ACHN (cell line): ENCODE measurements at places on chromosomes 3 and 15.

GRCh38 chr15:69756440-69756839 lies 303.8 kb downstream of the RPLP1 start:
- DNase-seq = no peak

DNA sequence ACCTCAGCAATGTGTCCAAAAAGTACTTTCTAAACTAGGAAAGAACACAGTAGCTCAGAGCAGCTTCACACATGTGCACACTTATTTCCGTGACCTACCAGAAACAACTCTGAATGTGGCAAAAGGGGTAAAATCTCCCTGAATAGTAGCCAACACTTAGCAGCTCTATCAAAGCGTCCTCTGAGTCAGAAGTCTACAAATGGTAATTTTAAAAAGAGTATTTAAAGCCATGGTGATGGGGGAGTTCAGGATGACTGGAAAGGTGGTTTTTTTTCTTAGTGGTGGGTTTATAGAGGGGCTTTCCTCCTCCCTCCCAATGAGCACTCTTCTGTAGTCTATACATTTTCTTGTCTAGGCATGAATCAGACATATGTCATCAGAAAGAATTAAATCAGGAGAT lies 223.8 kb upstream of the PRICKLE2 start:
- no peak for DNase-seq

DNA sequence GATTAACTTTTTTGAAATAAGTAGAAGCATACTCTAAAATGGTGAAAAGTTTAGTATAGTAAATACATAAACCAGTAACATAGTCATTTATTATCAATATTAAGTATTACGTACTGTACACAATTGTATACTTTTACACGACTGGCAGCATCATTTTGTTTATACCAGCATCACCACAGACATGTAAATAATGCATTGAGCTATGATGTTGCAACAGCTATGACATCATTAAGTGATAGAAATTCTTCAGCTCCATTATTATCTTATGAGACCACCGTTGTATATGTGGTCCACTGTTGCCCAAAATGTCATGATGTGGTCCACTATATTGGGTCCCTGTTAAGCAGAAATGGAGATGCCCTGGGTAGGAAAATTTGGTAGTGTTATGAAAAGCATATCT lies 51.3 kb downstream of the DRD3 start:
- no peak for DNase-seq

DNA sequence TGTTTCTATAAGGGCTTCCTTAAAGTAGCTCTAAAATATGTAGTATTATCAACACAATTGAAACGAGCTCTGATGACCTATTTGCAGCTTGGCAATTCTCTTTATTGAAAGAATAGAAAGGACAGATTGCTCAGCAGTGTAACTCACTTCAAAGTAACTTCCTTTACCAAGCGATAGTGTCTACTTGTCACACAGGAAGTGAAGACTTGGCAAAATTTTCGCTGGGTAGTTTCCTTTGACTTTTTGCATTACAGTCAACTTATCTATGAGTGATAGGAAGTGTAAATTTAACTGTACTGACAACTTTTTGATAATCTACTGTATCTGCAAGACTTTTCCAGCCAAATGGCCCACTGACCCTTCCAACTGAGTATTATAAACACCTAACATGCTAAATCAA lies 22.8 kb downstream of the SLC9A9 start:
- DNase-seq = no peak

DNA sequence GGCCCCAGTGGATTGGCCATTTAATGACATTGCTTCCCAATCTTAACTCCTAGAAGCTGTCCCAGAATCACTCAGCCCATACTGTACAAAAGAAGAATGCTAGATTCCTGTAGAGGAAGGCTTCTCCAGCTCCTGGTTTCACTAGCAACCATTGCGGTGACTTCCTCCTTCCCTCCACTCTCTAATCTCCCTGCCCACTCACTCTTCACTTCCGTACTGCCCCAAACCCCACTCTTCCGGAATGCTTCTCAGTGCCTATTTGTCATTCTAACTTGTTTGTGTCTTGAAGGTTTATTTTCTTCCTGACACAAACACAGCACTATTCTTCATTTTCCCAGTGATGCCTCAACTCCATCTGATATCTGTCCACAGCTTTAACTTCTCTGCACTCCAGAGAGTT lies 97.1 kb upstream of the SPATA16 start:
- DNase-seq = no peak

GRCh38 chr15:84859144-84859543 lies 25.3 kb upstream of the SLC28A1 start:
- no peak for DNase-seq

GRCh38 chr3:24315356-24315755 lies 179.3 kb downstream of the THRB start:
- DNase-seq = no peak

DNA sequence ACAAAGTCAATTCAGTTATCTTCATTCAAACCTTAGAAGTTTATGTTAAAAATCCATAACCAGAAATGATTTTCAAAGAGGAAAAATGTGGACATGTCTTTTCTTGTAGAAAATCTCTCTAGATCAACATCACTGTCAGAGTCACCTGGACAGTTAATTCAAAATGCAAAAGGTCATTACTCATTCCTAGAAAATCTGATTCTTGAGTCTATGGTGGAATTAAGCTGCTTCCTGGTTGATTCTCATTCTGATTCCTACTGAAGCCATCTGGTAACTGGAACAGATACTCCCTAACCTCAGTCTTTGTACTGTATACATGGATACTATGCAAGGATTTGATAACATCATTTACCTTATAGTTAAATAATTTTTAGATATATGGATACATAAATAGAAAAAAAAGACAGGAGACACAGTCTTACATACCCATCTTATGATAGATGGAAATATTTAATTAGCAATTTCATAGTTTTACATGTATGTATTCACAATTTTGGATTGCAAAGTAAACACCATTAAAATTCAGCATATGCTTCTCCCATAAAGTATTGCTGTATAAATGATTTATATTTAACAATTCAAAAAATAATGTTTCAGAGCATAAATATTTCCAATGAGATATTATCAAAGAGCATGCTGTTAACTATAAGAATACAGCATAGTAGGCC lies 693.2 kb upstream of the CCDC54 start:
- DNase-seq = no peak

GRCh38 chr3:29286478-29287240 lies 5.8 kb downstream of the RBMS3 start:
- no peak for DNase-seq

DNA sequence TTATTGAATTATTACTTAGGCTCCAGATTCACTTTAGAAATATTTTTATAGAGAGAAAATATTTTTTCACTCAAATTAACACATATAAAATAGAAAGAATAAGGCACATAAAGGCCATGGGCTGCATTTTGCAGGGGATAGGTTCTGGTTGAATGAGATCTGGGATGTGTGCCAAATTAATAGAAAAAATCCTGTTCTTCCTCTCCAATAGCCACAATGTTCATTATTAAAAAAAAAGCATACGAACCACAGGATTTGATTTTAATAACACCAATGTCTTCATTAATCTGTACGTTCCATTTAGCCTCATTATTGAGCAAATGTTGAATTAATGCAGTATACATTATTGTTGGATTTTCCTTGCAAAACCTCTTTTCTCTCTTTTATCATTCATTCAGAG lies 622.8 kb upstream of the AGTR1 start:
- DNase-seq = no peak

- DNase-seq = no peak
Observed at GRCh38 chr3:15633766-15634598, 32.4 kb downstream of the BTD start.

- no peak for DNase-seq
Observed at GRCh38 chr15:38530113-38530512, 34.5 kb downstream of the RASGRP1 start.

- DNase-seq = no peak
Observed at GRCh38 chr15:60721707-60722106, 242.8 kb upstream of the ICE2 start.
